ENCODE measurements at places on chromosomes 2 and 18.
A peak's percentile ranks its signal among the peaks of the same experiment; 100 is the strongest.

GRCh38 chr2:24672589-24672988 is 120.6 kb downstream of the PTRHD1 start:
- DNase-seq = no peak

DNA sequence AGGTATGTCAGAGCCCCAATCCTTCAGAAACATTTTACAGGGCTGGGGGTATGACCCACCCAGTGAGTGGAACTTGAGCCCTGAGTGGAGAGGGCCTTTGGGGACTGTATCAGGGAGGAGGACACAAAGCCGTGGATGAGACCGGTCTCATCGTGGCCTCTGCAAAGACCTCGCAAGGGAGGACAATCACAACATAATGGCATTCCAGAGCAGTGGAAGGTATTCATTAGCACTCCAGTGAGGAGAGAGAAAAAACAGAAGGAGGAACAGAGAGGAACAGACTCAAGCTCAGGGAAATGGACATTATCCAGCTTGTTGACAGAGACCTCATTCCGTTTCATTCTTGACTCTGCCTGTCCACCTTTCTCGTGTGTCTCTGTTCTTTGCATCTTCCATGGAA is 38.8 kb upstream of the CTAGE1 start:
- no peak for DNase-seq

GRCh38 chr2:58120626-58121229 is 74.1 kb downstream of the VRK2 start:
- DNase-seq = no peak

- no peak for DNase-seq
Measured at GRCh38 chr2:219457784-219458369, 23.2 kb downstream of the SPEG start.

DNA sequence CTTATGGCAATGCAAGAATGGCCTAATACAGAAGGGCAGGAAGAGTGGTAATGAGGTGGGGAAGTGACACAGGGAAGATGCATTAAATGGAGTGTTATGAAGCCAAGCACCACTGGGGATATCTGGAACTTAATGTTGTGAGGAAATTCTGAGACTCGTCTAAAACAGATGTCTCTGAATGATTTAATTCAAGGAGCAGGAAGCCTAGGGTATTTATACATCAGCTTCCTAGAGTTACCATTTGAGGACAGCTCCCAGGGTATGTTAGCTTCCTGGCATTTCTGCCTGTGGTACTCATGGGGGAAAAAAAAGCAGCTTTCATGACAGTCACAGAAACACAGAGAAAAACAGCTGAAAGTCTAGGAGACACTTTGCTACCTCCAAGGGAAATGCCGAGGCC is 989.5 kb downstream of the CBLN2 start:
- DNase-seq = no peak

- DNase-seq = no peak
Measured at GRCh38 chr2:15719566-15720313, 128.1 kb downstream of the DDX1 start.

GRCh38 chr2:55827855-55828254 is 95.7 kb downstream of the EFEMP1 start:
- no peak for DNase-seq

DNA sequence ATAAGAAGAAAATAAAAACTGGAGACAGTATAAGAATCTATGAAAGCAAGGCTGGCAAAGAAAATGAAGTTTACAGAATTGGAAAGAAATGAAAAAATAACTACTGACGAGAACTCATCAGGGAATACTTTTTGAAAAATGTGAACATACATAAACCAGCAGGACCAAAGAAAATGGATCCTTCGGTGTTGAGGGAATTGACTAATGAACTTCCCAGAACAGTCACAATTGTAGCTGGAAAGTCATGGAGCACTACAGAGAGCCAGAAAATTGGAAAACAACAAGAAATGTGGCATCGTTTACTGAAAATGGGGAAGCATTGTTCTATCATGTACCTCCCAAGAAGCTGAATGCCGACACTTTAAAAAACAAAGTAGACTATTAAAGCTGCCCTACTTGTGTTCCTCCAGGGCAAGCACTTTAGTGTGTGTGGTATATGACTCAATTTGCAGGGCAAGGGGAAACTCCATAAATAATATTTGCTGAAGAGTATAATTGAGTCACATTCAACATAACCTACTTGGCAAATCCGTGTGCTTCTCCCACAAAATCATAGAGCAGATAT is 1221.6 kb upstream of the NRXN1 start:
- DNase-seq = no peak

- no peak for DNase-seq
Measured at GRCh38 chr2:161102770-161103450, 57.3 kb upstream of the TANK start.

DNA sequence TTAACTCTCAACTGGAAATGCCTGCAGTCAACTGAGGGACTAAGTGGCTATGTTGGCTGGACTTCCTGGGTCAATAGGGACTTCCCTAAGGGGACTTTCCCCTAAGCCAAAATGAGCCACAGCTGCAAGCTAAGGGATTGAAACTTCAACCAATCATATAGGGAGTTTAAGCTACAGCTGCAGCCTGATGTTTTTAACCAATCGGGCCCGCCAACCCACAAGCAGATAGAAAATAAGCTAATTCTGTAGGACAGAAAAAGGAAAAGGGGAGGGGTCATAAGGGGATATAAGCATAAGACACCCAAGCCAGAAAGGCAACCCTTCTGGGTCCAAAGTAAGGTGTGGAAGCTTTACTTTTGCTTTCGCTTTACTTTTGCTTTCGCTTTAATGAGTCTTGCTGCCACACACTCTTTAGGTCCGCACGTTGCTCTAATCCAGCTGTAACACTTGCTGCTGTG is 927.5 kb downstream of the ERBB4 start:
- peak; percentile 45 for DNase-seq

GRCh38 chr2:98504381-98505109 is 59.9 kb downstream of the INPP4A start:
- DNase-seq = no peak

DNA sequence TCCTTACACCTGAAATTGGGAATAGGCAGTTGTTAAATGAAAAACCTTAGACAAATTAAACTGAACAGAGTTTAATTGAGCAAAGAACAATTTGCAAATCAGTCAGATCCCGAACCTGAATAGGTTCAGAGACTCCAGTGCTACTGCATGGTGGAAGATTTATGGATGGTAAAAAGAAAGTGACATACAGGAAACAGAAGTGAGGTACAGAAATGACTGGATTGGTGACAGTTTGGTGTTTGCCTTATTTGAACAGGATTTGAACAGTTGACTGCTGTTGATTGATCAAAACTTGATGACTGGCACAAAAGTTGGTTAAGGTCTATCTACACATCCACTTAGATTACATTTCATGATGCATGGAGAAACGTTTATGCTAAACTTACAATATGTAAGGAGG is 248.8 kb downstream of the HNMT start:
- no peak for DNase-seq

DNA sequence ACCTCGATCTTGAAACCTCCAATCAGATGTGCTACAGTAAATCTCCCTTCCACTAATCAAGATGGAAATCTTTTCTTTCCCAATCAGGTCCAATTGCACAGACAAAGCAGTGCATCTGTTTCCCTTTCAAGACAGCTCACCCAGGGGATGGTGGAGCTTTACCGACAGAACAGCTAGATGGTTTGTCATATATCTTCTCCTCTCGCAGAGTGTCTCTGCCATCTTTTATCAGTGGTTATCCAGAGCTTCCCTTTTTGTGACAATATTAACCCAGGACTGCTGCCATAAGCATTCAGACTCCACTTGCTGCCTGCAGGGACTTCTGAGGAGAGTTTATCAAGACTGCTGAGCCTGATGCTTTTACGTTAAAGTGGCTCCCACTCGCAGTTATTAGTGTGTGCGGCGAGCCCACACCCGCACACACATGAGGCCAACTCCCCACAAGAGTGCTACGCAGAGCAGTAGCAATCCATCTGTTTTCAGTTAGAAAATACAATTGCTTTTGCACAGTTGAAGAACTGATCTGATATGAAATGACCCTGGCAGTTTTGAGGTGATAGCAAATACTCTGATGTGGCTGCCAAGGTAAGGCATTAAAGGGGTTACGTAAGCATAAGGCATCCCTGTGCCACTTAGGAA is 398.9 kb downstream of the NCKAP5 start:
- no peak for DNase-seq

GRCh38 chr18:73733376-73733775 is 414.3 kb downstream of the FBXO15 start:
- DNase-seq = no peak

- no peak for DNase-seq
Measured at GRCh38 chr2:86480105-86480504, 38.9 kb downstream of the KDM3A start.

DNA sequence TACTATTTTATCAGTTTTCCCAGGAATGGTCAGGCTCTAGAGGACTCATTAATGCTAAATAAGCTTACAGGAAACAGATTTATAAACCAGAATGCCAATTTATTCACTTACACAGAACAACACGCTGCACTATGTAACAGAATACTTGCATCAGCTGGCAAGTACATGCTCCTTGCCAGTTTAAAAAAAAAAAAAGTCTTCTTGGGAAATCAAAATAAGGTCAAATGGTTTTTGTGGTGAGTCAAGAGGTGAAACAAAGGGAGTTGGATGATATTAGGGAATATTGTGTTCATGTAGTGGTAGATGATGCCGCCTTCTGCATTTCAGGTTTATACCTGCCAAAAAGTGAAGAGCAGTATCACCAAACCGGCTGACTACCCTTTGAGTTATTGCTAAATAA is 1322.1 kb upstream of the ZEB2 start:
- no peak for DNase-seq

GRCh38 chr2:192000196-192000980 is 153.5 kb upstream of the CAVIN2 start:
- DNase-seq = no peak

DNA sequence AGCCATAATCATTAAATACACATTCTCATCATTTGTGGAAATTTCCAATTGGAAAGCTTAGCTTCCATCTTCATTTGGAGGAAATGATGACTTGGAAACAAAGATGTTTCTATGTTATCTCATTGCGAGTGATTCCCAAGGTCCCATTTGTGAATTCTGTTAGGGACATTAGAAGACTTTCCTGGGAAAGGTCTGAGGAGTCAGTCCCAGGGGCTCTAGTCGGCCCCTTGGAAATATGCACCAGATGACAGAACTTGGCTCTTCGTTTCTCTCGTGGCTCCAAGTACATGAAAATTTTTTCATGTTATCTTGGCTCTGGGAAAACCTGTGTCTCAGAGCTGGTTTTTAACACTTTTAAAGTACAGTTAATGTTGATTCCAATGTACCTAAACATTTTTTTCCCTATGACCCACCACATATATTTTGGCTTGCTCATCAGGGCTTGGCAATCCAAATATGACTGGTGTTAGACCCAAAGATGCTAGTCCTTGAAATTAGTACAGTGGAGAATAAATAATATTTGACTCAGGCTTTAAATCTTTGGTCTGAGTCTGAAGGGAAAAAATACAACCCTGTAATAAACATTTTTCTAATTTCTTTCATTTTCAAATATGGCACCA is 15.4 kb upstream of the CAVIN2 start:
- no peak for DNase-seq

DNA sequence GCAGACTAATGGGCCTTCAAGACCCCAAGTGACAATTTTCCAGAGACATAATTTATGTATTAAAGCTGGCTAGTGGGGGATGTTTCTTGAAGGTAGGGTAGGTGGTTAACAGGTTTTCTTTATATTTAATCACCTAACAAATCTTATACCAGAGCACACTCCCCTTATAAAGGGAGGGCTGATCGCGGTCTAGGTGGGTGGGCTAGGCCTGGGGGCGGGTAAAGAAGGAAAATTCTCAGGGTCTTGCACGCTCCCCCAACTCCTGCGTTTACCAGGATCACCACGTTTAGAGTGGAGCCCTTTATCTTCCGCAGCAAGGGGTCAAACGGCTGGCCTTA is 19.9 kb upstream of the CXXC1 start:
- no peak for DNase-seq

GRCh38 chr2:212903413-212903812 is 248.0 kb downstream of the IKZF2 start:
- no peak for DNase-seq

GRCh38 chr2:113116100-113116958 is 11.1 kb upstream of the IL1RN start:
- no peak for DNase-seq

DNA sequence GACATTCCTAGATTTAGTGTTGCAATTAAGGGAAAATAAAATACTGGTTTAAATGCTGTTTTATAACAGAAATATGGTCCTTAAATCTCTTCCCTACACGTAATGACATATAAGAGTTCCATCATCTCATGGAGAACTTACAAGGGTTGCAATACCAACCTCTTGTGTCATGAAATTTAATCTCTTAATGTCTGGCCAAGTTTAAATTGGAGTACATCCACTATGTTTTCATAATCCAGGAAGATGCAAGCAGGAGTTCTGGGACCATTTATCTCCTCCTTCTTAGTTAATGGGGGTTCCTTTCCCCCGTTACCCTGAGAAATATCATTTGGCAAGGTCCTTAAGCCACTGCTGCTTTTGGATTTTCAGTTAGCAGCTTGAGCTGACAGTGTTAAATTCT is 126.0 kb upstream of the ACVR2A start:
- DNase-seq = no peak

GRCh38 chr2:239678666-239679296 is 278.0 kb upstream of the HDAC4 start:
- no peak for DNase-seq

- DNase-seq = no peak
Measured at GRCh38 chr18:3717376-3718025, 267.5 kb downstream of the TGIF1 start.

- no peak for DNase-seq
Measured at GRCh38 chr2:64414736-64415435, 39.1 kb upstream of the LGALSL start.

DNA sequence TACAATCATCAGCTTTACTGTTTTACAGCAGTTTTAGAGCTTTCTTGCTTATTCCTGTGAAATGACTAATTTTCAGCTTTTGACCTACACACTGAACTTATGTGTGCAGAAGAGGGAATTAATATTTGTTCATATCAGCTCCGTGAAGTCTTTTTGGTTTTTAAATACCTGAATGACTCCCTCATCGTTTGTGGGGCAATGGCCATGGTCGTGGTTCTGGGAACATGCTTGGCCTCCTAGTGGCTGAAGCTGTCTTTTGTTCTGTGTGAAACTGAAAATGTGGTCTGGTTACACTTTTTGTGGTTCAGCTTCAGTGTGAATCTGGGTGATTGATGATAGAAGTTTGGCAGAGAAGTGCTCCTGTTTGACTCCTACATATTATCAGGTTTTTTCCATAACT is 408.1 kb downstream of the THSD7B start:
- DNase-seq = no peak

DNA sequence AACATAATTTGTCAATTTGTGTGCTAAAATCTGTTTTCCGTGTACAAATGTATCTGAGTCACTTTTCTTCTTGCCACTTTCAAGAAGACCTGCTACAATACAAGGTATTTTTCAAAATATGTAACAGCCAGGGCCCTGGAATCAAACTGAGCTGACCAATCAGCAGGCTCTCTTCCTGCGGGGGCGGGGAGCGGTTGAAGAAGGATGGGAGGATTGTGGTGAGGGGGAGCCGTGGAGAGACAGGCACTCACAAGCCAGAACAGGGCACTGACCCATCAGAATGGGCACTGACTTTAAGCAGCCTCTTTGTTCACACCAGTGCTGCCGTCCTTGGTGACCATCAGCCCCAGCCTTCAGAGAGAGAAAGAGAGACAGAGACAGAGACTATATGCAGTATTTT is 40.6 kb upstream of the CCNYL1 start:
- DNase-seq = no peak

GRCh38 chr2:178450524-178450773 is 526 bp downstream of the PRKRA start:
- DNase-seq = no peak

Measured in NCI-H1436 (cell line).